Activated gamma-delta T cell (primary cell): ENCODE measurements at places on chromosomes 11 and 22.

- DNase-seq, result no peak
Measured at GRCh38 chr11:7245341-7245740, 6.4 kb upstream of the SYT9 start.

DNA sequence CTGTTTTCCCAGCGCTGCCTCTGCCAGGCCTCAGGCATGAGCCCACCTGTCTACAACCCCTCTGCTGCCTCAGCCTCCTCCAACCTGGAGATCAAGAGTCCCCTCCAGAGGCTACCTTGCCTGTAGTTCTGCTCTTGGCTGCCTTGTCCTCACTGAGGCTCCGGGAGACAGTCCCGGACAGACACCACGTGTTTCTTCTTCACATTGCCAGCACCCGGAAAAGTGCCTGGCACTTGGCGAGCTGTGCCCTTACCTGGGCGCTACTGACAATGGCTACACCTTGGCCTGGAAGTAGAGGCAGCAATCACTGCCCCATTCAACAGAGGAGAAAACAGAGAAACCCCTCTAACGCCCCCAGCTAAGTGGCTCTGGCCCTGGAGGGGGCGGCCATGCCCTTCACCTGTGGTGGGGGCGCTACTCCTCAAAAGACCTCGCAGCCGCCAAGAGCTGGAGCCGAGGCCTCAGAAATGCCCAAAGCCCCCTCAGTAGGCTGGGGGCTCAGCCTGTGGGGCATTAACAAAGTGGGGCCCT is 3.0 kb upstream of the NAP1L4 start:
- no peak for DNase-seq

DNA sequence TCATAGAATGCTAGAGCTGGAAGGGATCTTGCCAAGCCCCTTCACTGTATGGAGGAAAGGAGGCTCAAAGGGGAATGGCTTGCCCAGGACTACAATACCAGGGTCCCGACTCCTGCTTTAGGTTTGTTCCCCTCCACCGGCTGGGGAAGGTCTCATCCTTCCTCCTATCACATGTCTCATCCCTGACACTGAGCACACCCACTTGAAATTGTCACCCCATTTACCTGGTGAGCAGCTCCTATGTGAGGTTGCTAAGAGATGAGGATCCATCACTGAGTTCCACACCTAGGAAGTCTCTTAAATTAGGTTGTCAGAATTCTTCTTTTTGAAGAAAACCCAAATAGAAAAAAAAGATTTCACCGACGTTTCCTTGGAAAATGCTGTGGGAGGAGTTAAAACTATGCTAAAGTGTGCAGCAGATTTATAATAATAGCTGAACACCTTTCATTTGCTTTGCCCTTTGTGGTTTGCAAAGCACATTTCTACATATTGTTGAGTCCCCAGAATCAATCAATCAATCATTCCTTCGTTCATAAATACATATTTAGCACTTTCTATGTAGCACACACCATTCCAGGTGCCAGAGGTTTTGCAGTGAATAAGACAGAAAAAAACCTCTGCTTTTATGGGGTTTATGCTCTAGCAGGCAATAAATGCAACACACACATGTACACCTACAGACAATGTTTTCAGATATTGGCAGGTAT is 91.7 kb downstream of the TENM4 start:
- DNase-seq, result no peak

GRCh38 chr11:1467270-1467669 is 19.3 kb downstream of the MOB2 start:
- DNase-seq, result no peak

- DNase-seq, result no peak
Measured at GRCh38 chr11:3121416-3121815, 43.7 kb downstream of the OSBPL5 start.

- DNase-seq, result no peak
Measured at GRCh38 chr11:47609675-47610074, 15.5 kb upstream of the C1QTNF4 start.

- no peak for DNase-seq
Measured at GRCh38 chr11:24805671-24806070, 308.8 kb downstream of the LUZP2 start.

DNA sequence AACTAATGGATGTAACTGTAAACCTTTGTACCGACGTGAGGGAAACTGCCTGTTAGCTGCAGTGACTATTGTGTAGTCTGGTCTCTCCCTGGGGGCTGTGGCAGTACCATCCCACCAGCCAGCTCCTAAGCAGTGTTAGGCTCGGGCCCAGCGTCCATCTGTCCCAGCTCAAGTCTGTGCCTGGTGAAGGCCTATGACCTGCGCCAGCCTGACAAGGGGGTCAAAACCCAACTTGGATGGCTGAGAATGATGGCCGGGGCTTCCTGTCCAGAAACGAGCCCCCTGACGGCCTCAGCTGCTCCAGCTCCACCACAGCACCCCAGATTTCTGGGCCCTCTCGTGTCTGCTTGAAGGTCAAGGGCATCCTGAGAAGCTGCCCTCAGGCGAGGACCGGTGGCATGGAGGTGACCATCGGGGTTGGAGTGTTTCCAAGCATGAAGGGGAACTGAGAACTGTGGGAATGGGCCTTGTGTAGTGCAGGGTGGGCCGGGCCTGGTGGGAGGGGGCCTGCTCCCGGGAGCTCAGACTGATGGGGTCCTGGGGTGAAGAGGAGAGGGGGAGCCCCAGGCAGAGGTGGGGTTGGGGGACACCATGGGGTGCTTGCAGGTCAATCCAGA is 14.3 kb upstream of the SPI1 start:
- DNase-seq, result no peak

DNA sequence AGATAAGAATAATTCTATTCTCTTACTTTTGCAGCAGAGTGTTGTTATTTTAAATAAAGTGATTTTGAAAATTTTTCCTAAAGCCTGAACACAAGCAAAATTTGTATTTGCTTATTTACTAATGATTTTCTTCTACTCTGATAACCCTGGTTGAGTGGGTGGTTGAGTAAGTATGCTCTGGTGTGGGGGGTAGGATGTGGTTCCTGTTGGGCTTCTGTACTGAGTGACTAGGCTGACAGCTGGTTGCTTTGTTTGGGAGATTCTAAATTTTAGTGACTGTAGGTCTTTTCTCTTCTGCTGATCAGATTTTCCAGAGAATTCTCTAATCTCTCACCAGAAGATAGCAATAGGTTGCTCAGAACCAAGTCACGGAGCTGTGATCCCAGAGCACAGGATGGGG is 61.6 kb downstream of the METTL15 start:
- no peak for DNase-seq
